ENCODE measurements at places on chromosomes 13 and 19.
A peak's percentile ranks its signal among the peaks of the same experiment; 100 is the strongest.

- no peak for DNase-seq
- H3K4me3 ChIP-seq = no peak overlapping the region
- no peak overlapping the region for H3K27ac ChIP-seq
- no peaks in the 10 kb centered on the region for H3K36me3 ChIP-seq
- H3K27me3 ChIP-seq = no peaks in the 10 kb centered on the region
Measured at GRCh38 chr13:41049480-41050440, 11.5 kb upstream of the WBP4 start.

GRCh38 chr13:100403675-100404074 lies 184.9 kb downstream of the GGACT start:
- no peaks in the 10 kb centered on the region for H3K4me1 ChIP-seq
- H3K27me3 ChIP-seq = no peaks in the 10 kb centered on the region

- H3K4me1 ChIP-seq = no peaks in the 10 kb centered on the region
- DNase-seq = no peak
- no peak overlapping the region for H3K4me3 ChIP-seq
- H3K36me3 ChIP-seq = peaks cover 23% of the 10 kb centered on the region
- no peak overlapping the region for H3K27ac ChIP-seq
Measured at GRCh38 chr19:46915386-46915785, 54.6 kb downstream of the ARHGAP35 start.

DNA sequence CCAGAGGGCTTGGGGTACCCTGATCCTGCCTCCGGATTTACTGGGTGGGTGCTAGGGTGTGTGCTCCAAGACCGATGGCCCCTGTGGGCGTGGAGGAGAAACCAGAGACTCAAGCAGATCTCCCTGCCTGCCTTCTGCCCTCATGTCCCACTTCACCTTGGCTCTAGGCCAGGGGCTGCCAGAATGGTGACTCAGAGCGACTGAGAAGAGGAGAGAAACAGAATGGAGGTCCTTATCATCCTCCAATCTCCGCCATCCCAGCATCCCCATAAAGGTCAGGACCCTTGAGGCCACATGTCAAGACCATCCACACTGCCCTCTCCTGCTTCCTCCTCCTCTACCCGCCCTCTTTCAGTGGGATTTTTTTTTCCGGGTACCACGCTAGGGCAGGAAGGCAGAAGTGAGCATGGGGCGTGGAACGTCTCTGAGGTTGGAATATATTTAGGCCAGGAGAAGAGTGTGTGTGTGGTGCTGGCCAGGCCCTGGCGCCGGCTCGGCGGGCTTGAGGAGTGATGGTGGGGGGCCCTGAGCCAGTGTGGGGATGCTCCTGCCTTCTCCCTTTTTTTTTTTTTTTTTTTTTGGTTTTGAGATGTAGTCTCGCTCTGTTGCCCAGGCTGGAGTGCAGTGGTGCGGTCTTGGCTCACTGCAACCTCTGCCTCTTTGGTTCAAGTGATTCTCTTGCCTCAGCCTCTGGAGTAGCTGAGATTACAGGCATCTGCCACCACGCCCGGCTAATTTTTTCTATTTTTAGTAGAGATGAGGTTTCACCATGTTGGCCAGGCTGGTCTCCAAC lies 22.3 kb downstream of the IER2 start:
- H3K27me3 ChIP-seq = no peaks in the 10 kb centered on the region
- H3K4me1 ChIP-seq = peaks cover 85% of the 10 kb centered on the region
- peak; percentile 62 for DNase-seq
- peak overlapping the region; percentile 95 for H3K27ac ChIP-seq

- peaks cover 7% of the 10 kb centered on the region for H3K4me1 ChIP-seq
- H3K27me3 ChIP-seq = no peaks in the 10 kb centered on the region
- DNase-seq = no peak
- peaks cover 4% of the 10 kb centered on the region for H3K36me3 ChIP-seq
- H3K4me3 ChIP-seq = no peak overlapping the region
Measured at GRCh38 chr13:29591310-29591709, 4.2 kb downstream of the SLC7A1 start.
